ENCODE measurements at places on chromosomes 2 and 18.

DNA sequence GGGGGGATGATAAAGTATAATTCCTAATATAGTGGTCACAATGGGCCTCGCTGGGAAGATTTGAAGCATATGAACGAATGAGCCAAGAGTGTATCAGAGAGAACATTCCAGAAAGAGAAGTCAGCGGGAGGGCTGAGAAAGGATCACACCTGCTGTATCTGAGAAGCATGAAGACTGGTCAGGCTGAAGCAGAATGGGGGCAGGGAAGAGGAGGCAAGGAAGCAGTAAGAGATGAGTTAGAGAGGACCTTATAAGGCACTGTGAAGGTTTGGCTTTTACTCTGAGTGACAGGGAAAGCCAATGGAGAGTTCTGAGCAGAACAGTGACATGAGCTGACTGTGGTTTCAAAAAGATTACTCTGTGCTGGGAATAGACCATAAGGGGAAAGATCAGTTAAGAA is 73.5 kb downstream of the CHN1 start:
- DNase-seq, result no peak

GRCh38 chr2:10546975-10547391 is 98.9 kb upstream of the ODC1 start:
- no peak for DNase-seq

- DNase-seq, result peak; percentile 56
These were observed 598 bp downstream of the CCDC93 start for GRCh38 chr2:118013221-118013723.

DNA sequence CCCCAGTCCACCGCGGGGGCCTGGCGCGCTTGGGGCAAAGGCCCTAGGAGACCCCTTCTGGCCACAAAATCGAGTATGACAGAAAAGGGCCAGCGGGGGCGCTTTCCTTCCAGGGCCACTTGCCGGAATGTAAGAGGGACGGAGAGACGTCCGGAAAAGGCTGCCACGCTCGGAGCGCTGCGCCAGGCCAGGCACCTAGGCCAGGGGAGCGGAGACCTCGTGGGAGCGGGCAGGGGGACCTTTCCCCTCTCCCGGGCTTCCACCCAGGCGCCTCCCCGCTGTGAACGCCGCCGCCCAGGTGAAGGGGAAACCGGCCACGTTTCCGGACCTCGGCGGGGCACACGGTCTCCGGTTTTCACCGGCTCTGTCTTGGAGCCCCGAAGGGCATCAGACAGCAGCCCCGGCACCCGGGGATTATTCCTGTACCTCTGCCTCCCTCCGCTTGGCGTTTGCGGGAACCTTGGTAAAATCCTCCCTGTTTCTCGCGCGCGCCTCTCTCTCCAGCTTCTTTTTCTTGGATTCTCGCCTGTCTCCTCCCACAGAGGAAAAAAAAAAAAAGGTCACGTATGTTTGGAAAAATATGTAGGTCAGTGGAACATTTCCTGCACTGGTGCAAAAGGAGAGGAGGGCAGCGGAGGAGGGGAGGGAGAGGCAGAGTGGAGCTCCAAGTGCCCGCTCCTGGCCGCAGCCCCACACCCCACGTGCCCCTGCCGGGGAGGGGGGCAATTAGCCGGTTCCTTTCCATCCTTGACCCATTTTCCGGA is 1.2 kb upstream of the NPAS2 start:
- peak; percentile 35 for DNase-seq

- no peak for DNase-seq
These were observed 19.7 kb downstream of the VIL1 start for GRCh38 chr2:218438596-218438995.

GRCh38 chr2:88136817-88137216 is 9.0 kb upstream of the FABP1 start:
- no peak for DNase-seq

- no peak for DNase-seq
These were observed 25.2 kb downstream of the SIX2 start for GRCh38 chr2:44983836-44984604.

GRCh38 chr2:1979138-1979537 is 234.8 kb upstream of the PXDN start:
- DNase-seq, result no peak

GRCh38 chr2:174681099-174682006 is 82.9 kb downstream of the CHRNA1 start:
- DNase-seq, result no peak

- peak; percentile 61 for DNase-seq
These were observed 106.9 kb downstream of the FBXO15 start for GRCh38 chr18:74040459-74041332.

- no peak for DNase-seq
These were observed 47.7 kb upstream of the EHBP1 start for GRCh38 chr2:62657783-62658182.

DNA sequence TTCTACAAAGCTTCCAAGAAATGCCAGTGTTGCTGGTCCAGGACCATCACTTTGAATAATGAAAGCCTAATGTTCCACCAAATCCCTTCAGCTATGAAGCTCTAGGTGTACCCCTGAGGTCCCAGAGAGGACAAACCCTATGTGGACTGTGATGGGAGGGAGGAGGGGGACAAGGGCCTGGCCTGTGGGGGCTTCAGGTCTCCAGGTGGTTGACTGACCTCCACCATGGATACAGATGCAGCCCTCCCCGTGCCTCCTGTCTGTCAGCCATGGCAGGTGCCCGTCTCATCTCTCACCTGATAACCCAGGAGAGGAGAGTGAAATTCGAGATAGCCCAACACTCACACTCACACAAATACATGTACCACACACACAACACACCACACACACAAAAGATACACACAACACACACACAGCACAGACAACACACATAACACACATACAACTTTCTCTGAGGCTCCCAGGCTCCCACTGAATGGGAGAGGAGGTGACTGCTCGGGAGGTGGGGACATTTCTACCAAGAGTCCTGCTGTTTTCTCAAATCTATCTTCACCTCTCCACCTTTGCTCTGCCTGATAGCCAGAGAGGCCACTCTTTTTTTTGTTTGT is 12.8 kb upstream of the RHOB start:
- no peak for DNase-seq

- DNase-seq, result peak; percentile 79
These were observed 597 bp downstream of the RNF103 start for GRCh38 chr2:86623043-86623493.

GRCh38 chr2:15201009-15201408 is 360.1 kb downstream of the NBAS start:
- DNase-seq, result peak; percentile 12

- DNase-seq, result no peak
These were observed 21.0 kb downstream of the MYO1B start for GRCh38 chr2:191266201-191266600.

GRCh38 chr2:152600697-152601096 is 116.6 kb downstream of the PRPF40A start:
- DNase-seq, result no peak

DNA sequence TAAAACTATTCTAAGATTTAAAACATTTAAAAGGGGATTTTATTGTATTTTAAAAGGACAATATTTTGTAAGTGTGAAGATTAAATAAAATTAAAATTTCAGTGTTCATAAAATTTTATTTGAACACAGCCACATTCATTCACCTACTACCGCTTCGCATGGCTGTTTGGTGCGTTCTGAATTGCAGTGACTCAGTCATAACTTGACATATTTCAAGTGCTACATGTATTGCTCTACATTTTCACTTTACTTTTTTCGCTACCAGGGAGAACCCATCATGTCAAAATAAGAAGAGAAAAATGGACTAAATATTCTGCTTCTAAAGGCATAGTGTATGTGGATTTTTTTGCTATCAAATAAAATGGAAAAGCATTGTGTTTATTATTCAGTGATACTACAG is 8.7 kb downstream of the PTH2R start:
- no peak for DNase-seq

GRCh38 chr2:54103454-54104314 is 11.7 kb upstream of the ACYP2 start:
- DNase-seq, result peak; percentile 78

DNA sequence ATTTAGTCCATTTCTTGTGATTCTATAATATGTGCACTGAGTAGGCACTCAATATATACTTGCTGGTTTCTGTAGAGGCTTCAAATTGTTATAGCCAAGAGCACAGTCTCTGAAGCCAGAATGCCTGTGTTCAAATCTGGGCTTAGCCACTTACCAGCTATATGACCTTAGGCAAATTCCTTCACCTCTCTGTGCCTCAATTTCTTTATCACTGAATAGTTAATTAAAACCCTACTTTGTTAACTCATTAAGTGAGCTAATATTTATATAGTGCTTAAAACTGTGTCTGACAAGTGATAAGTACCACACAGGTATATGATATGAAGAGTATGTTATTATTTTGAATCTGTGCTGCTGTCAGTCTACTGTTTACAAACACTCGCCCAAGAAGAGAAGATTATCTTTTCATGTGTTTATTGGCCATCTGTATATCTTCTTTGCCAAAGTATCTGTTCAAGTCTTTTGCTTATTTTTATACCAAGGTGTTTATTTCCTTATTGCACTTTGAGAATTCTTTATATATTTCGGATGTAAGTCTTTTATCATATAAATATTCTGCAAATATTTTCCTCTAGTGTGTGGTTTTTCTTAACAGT is 1.3 kb upstream of the RIT2 start:
- DNase-seq, result no peak

GRCh38 chr18:25133879-25134278 is 218.1 kb downstream of the ZNF521 start:
- DNase-seq, result no peak

DNA sequence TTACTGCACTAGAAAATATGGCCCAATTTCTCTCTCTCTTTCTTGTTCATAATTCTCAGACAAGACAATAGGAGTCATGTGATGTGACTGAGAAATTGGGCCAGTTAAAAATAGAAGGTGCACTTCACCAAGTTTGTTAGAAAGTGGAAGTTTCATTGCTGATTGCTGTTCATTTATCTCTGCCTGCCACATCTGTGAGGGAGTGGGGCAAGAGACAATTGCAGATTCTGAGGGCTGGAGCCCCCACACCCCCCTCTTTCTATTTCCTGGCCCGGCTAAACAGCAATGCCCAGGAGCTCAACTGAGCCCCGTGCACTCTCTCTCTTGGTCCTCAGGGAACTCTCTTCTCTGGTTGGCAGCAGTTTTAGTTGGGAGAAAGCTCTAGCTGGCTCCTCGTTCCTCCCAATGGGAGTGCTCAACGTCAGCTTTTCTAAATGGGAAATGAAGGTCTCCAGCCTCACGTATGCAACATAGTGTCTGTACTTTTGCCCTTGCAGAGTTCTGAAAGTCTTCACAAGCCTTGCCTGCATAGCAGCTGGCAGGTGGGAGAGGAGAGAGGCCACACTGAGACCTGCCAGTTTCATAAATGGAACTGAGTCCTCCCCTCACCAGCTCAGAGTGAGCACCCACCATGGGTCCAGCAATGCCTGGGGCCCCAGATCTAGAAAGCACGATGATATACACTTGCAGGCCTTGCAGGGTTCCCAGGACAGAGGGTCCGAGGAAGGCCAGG is 115.7 kb downstream of the MYCN start:
- peak; percentile 86 for DNase-seq

GRCh38 chr2:74091391-74091790 is 56.3 kb downstream of the BOLA3 start:
- DNase-seq, result no peak

DNA sequence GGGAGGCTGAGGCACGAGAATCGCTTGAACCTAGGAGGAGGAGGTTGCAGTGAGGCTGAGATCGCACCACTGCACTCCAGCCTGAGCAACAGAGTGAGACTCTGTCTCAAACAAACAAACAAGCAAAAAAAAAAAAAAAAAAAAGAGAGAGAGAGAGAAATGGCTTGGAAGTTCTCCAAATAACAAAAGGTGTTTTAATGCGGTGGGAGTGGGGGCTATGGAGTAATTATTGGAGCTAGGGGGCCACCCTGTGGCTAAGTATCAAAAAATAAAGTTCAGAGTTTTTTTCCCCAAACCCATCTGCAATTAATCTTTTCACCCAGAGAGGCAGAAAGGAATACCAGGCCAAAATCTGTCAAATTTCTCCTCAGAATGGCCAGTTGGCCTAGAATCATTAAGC is 23.0 kb upstream of the CEP68 start:
- peak; percentile 78 for DNase-seq

- no peak for DNase-seq
These were observed 114.0 kb downstream of the CYP26B1 start for GRCh38 chr2:72033636-72034035.

GRCh38 chr2:2791606-2792005 is 460.5 kb upstream of the MYT1L start:
- no peak for DNase-seq

DNA sequence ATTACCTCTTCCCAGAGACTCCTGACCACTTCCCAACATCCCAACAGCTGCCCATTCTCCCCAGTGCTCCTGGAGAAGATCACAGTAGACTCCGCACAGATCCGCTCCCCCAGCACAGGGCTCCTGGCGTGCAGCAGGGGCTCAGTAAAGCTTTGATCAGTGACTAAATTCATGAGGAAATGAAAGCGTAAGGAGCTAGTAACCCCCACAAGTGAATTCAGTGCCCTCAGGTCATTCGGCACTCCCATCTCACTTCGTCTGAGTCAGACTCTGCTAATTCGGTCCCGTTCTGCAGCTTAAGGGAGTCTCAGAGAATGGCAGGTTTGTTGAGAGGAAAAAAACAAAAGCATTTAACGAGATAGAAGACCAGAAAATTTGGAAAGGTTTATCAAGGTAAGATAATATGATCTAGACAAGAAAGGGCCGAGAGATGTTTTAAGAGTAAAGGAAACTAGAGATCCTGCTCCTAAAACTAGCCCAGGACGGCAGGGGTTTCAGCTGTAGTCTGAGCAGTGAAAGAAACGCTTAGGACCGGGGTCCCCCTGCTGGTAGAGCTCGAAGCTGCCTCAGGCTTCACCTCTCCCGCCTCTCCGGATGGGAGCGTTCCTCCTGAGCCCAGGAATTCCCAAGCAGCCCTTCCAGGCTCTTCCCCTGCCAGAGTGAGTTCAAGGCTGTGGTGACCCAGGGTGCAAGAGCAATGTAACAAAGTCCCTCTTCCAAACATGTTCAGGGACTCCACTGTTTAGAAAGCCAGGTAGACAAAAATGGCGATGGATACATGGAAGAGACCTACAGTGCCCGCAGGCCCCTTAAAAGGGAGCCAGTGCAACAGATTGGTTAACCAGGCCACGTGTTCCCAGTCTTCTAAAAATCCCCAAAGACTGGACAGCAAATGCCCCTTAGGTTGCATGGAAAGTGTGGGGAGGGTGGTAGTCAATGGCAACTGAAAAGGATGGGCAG is 127.3 kb downstream of the DNER start:
- peak; percentile 65 for DNase-seq

DNA sequence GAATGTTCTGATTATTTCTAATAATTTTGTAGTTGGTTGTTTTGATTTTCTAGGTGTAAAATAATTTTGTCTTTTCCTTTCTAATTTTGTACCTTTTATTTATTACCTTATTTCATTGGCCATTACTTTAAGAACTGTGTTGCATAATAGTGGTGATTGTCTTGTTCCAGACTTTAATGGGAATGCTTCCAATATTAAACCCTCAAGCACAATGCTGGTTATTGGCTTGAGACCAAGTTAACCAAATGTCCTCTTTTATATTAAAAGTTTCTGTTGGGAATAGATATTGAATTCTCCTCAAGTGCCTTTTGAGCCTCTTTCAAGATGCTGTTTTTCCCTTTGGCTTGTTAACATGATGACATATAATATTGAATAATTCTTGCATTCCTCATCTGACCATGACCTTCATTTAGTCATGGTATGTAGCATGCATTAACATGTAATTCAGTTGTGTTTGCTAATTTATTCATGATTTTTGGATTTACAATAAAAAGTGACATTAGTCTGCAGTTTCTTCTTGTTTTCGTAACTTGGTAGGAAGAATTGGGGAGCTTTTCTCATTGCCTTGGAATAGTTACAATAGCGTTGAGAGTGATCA is 141.7 kb downstream of the DIS3L2 start:
- no peak for DNase-seq
